A549 treated with AZD2906 at 1 μM for 4 hours (cell line): ENCODE measurements at places on chromosomes 3 and 15. TPM values are rescaled to one million over a fixed set of nuclear protein-coding genes. Genes with fewer than 3 reads are reported as not detected.

FAM81A gene
- total RNA-seq, result 10.1 to 12.1 TPM (median 11.7 TPM) in 5 replicates

ARHGEF26 gene
- total RNA-seq, result 10.0 to 11.9 TPM (median 10.7 TPM) in 5 replicates

CTXND1 gene
- total RNA-seq, result 0.01 TPM in 3 of 5 replicates, not detected in the others

IGSF10 gene
- 0.24 to 0.49 TPM (median 0.32 TPM) in 5 replicates for total RNA-seq

DAPK2 gene
- 2.8 to 4.2 TPM (median 3.7 TPM) in 5 replicates for total RNA-seq

PSMD6 gene
- 75.5 to 82.1 TPM (median 75.7 TPM) in 5 replicates for total RNA-seq

SLC51A gene
- total RNA-seq, result 0.11 TPM in 1 of 5 replicates, not detected in the others

SHC4 gene
- 0.61 to 1.2 TPM (median 0.77 TPM) in 5 replicates for total RNA-seq

ACOX2 gene
- 5.7 to 8.9 TPM (median 7.8 TPM) in 5 replicates for total RNA-seq

EFCAB12 gene
- 0.70 to 1.3 TPM (median 1.0 TPM) in 5 replicates for total RNA-seq

MUC20 gene
- total RNA-seq, result 0.30 to 0.87 TPM (median 0.61 TPM) in 5 replicates

GNAI2 gene
- total RNA-seq, result 39.0 to 48.9 TPM (median 46.5 TPM) in 5 replicates

MINDY4B gene
- not detected in 5 replicates for total RNA-seq

CHRNA7 gene
- 4.3 to 4.9 TPM (median 4.5 TPM) in 5 replicates for total RNA-seq

STRIT1 gene
- total RNA-seq, result not detected in 5 replicates

GRK7 gene
- total RNA-seq, result 0.02 to 0.05 TPM in 2 of 5 replicates, not detected in the others

SYNPR gene
- not detected in 5 replicates for total RNA-seq

ACVR2B gene
- total RNA-seq, result 1.7 to 2.6 TPM (median 2.5 TPM) in 5 replicates

ULK4 gene
- 4.3 to 11.5 TPM (median 5.3 TPM) in 5 replicates for total RNA-seq

SLC27A2 gene
- 31.2 to 36.2 TPM (median 35.5 TPM) in 5 replicates for total RNA-seq

RLBP1 gene
- total RNA-seq, result not detected in 5 replicates

SLC26A6 gene
- 12.3 to 18.7 TPM (median 14.3 TPM) in 5 replicates for total RNA-seq

MYLK gene
- 11.6 to 15.5 TPM (median 14.0 TPM) in 5 replicates for total RNA-seq

HYKK gene
- total RNA-seq, result 5.8 to 8.9 TPM (median 6.3 TPM) in 5 replicates
